ENCODE measurements at places on chromosomes 2 and 18.

DNA sequence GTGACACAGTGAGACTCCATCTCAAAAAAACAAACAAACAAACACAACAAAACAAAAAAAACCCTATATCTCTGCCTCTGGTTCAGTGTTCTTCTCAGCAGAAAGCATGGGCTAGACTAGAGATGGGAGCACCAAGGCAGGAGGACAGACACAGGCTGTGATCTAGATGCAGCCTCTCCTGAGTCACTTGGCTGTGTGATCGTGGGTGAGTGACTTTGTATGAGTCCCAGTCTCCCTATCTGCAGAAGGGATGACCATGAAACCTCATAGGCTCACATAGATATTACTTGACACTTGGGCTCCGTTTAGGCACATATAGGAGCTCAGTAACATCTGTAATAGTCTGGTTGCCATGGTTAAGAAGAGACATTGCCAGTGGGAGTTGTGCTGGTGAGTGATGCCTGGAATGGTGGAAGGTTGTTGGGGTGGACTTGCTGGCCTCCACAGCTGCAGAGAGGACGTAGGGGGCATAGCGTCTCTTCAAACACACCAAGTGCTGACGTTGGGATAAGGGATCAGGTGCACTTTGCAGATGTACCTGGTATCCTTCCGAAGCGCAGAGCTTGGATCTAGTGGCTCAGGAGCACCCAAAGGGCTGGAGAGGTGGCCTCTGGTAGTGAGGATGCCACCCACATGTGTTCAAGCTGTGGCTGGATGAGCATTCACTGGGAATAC is 318.9 kb upstream of the HS6ST1 start:
- DNase-seq, result no peak

DNA sequence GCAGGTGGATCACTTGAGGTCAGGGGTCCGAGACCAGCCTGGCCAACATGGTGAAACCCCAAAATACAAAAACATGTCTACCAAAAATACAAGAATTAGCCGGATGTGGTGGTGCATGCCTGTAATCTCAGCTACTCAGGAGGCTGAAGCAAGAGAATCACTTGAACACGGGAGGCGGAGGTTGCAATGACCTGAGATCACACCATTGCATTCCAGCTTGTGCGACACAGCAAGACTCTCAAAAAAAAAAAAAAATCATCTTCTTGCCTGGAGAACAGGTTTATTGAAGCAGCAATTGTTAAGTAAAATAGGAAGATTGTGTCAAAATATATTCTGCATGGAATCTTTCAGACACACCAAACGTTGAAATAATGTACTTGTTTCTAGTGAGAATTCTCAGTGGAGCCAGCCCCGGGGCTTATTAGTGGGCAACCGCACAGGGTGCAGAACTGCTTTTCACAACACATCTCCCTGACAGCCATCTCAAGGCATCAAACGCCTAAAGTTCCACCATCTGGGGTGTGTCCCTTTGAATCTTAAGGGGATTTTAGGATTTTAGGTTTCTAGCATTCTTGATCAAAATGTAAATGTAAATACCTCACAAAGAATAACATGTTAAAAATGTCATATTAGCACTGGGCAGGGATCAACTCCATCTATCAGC is 28.6 kb upstream of the PPP4R1 start:
- no peak for DNase-seq

- no peak for DNase-seq
These were observed 1.4 kb upstream of the RNF103 start for GRCh38 chr2:86625096-86625495.

- no peak for DNase-seq
These were observed 614 bp upstream of the COQ10B start for GRCh38 chr2:197452754-197453122.

GRCh38 chr2:44578471-44579093 is 216.8 kb downstream of the CAMKMT start:
- no peak for DNase-seq

Data from cortex of kidney (tissue), 1 donor.